ENCODE measurements at places on chromosomes 11 and 22.
A peak's percentile ranks its signal among the peaks of the same experiment; 100 is the strongest.

DNA sequence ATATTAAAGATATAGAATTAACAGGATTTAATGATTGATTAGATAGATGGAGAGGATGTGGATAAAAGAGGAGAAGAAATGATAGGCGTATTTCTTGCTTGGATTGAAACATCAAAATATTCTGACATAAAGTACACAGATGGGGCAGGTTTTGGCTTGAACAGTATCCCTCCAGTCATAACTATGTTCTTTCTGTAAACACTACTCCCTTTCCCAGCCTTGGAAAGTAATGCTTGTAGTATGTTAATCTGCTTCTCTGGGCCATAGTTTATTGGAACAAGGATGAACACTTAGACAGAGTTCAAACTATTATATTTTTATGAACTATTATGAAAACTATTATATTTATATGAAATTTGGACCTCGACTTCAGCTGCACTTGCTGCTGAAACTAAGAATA lies 419.2 kb downstream of the AASDHPPT start:
- DNase-seq: no peak

- no peak for DNase-seq
These were observed 118.1 kb upstream of the TEAD1 start for GRCh38 chr11:12556155-12556554.

DNA sequence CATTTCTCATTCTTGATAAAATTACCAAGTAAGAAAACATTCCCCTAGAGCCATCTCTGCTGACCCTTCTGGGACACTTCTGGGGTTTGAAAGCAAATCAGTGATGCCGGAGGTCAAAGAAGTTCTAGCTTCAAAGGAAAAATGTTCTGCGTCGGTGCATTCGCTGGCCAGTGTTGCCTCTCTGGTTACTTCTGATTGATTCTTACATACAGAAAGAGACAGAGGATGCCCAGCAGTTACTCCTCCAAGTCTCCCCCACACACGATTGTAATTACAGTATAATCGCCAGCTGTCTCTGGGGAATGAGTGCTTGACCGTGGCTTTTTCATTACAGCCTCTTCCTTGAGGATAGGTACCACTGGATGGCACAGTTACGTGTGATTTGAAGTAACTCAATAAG lies 150.9 kb downstream of the SNX19 start:
- no peak for DNase-seq

- no peak for DNase-seq
These were observed 531.2 kb downstream of the KCNA4 start for GRCh38 chr11:29485641-29486040.

DNA sequence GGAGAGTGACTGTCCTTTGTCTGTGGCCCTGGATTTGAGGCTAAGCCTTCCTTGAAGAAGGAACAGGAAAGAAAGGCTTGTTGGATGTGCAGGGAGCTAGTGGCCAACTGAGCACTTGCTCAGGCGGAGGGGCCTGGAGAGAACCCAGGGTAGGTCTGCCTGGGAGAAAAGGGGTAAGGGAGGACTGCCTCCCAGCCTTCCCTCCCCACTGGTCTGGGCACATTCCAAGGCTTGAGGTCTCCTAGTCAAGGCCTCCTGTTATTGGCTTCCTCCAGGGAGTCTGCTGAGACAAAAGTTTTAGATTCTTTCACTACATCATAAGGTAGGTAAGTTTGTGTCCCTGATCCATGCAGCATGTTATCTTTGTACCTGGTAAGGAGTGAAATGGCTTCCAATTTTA lies 15.2 kb downstream of the KCNQ1OT1 start:
- DNase-seq: no peak

GRCh38 chr11:13772223-13773046 lies 104.0 kb downstream of the FAR1 start:
- DNase-seq: peak; percentile 82

GRCh38 chr11:131672191-131672590 lies 301.8 kb downstream of the NTM start:
- DNase-seq: no peak

DNA sequence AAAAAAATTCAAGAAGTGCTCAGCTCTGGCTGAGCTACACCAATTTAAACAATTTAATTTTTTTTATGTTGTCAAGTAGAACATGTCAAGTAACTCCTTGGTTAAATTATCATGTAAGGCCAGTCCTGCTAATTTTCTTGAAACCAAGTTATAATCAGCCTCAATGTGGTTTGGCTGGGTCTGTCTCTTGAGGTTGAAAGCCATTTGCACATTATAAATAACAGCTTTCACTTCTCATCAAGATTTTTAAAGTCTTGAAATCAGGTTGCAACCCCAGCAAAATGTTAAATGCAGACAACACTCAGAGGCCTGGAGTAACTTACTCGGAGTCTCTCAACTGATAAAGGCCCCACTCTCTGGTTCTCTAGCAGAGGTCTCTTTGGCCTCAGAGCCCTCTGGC lies 324.4 kb downstream of the BRD1 start:
- DNase-seq: no peak

DNA sequence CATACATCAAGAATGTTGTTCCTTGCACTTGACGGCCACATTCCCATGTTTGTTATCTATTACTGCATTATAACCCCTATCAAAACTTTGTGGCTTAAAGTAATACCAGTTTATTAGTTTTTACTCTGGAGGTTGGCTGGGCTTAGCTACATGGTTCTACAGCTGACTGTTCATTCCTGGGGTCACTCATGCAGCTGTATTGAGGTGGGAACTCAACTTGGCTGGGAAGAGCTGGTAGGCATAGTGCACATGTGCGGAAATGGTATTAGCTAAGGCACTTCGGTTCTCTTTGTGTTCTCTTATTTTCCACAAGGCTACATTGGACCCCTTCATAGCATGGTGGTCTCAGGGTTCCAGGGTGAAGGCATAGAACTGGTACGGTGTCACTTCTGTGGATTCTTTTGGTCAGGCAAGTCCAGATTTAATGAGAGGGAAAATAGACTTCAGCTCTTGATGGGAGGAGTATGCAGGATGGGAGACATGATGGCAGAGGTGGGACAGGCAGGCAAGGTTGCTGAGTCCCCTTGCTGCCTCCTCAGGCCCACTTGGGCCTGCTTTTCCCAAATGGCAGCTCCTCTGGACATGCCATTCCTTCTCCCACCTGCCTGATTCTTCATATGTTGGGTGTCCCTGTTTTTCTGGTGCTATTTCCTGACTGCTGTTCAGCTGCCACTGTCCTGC lies 16.1 kb downstream of the YDJC start:
- no peak for DNase-seq

GRCh38 chr22:19608003-19608690 lies 83.9 kb upstream of the CLDN5 start:
- no peak for DNase-seq

DNA sequence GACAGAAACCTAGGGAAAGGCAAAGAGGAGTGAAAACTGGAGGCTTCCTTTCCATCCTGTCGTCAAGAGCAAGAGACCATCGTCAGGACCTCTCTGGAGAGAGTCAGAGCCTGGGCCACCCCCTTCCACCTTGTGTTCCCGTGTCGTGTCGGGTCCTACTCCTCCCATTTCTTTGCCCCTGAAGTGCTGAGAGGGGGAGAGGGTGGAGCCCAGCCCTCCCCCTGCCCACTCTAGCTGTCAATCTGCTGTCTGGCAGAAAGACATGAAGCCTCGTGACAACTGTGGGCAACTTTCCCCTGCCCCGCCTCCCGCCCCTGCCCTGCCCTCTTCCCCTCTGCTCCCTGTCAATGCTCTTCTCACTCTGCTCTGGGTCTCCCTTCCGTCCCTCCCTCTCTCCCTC lies 20.6 kb downstream of the ANKK1 start:
- DNase-seq: no peak

GRCh38 chr11:130582981-130583380 lies 134.5 kb downstream of the ADAMTS15 start:
- DNase-seq: no peak

DNA sequence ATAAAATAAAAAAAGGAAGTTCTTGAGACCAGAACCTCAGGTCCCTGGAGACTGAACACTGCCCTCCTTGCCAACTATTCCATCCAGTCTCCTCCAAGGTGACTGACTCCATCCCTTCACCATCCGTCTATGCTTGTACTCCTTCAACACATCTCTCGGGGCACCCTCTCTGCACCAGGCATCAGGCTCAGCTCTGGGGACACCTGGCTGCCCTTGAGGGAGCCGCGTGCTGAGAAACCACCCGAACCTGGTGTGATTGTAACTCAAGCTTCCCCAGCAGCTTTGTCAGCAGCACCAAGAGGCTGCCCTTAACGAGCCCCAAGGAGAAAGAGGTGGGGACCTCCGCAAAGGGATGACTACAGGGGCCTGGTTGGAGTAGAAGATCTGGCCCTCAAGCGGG lies 1.7 kb downstream of the PTPN5 start:
- DNase-seq: no peak

GRCh38 chr11:34632105-34632791 lies 11.4 kb downstream of the EHF start:
- DNase-seq: peak; percentile 64

DNA sequence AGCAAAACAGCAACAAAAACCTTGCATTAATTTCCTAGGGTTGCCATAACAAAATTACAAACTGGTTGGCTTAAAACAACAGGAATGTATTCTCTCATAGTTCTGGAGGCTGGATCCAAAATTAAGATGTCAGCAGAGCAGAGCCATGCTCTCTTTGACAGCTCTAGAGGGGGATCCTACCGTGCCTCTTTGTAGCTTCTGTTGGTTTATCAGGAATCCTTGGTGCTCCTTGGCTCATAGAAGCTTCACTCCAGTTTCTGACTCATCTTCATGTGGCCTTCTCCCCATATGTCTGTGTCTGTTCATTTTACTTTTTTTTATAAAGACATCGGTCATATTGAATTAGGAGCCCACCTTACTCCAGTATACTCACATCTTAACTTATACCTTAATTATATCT lies 90.5 kb upstream of the POU2AF2 start:
- DNase-seq: no peak

DNA sequence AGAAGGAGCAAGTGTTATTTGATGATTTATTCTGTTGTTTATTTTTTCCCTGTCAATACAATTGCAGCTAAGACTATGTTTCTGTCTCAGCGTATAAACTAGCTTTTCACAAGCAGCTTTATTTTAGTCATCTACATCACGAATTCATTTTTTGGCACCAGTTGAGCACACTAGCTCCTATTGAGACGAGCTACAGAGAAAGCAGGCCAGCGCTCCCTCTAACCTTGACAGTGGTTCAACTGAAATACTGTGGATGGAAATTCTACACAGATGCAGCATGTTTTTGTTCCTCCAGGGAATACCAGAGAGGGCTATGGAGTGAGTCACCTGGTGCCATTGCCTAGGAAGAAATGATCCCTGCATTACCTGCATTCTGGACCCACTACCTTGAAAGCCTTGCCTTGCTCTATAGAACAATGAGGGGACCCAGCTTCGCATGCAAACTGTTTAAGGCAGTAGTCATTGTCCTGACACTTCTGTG lies 108.2 kb upstream of the ARHGAP42 start:
- DNase-seq: no peak

GRCh38 chr11:64987998-64988854 lies 8.5 kb downstream of the BATF2 start:
- DNase-seq: no peak

DNA sequence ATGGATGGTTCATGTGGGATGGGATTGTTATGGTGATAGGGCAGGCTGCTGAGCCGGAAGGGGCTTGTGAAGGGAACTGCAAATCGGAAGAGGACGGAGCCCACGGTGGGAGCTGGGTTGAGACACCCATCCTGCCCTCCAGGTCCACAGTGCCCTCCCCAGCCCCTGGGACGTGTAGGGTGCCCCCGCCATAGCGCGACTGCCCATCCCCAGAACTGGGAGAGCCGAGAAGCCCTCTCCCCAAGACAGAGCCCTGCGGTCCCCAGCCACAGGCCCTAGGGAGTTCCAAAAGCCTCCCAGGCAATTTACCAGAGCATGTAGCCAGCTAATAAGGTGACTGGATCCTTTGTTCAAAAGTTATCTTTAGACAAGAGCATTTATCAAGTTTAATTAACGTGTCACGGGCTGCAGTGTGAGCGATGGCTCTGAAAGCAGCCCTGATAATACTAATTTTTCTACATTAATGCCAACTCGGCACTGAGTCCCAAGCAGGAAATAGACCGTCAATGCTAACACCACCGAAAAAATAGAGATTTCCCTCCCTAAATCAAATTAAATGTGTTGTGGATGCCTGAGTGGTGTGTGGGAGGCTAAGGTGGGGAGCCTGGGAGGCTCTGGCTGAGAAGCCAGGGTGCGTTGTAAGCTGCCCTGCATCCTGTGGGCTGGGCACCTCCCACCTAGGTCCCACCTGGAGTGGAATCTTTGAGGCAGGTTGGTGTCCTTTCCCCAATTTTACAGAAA lies 76.8 kb upstream of the RTL6 start:
- DNase-seq: no peak

GRCh38 chr11:64192434-64192833 lies 6.5 kb downstream of the STIP1 start:
- no peak for DNase-seq

GRCh38 chr22:40157330-40157945 lies 20.3 kb upstream of the TNRC6B start:
- DNase-seq: no peak

- no peak for DNase-seq
These were observed 300.9 kb downstream of the TENM4 start for GRCh38 chr11:79139900-79140299.

- peak; percentile 100 for DNase-seq
These were observed at the start of gene RBM4 for GRCh38 chr11:66638177-66639065. Gene RBM4 (plus strand): TSS chr11:66638703. CDS start chr11:66639712, 1,009 bp downstream.

GRCh38 chr22:27667121-27667843 lies 134.3 kb downstream of the MN1 start:
- no peak for DNase-seq

GRCh38 chr11:26254378-26254777 lies 77.6 kb upstream of the ANO3 start:
- DNase-seq: no peak

DNA sequence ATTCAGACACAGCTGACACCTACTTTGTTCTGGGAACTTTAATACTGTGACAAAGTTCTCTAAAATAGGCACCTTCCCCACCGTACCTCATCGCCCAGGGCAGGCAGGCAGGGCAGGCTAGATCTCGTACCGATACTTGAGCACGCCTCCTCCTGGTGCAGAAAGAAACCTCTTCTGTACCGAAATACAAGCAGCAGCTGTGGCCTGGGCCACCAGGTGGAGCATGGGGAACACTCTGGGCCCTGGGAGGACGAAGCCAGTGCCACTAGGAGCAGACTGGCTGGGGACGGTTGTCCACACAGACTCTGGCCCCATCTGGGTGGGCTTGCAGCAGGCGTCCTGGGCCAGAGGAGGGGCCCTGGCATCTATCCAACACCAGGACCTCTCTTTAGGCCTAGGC lies 12.8 kb downstream of the PMM1 start:
- no peak for DNase-seq

GRCh38 chr11:60906132-60906972 lies at the start of gene PRPF19:
Gene PRPF19 (minus strand): TSS chr11:60906585. CDS start chr11:60906382, 203 bp downstream.
- peak; percentile 96 for DNase-seq

- DNase-seq: no peak
These were observed 8.8 kb downstream of the SCGB2A1 start for GRCh38 chr11:62217191-62217748.

All from NCI-H774 (cell line).